HCEC 1CT (cell line): ENCODE measurements at places on chromosomes 5 and 9.

DNA sequence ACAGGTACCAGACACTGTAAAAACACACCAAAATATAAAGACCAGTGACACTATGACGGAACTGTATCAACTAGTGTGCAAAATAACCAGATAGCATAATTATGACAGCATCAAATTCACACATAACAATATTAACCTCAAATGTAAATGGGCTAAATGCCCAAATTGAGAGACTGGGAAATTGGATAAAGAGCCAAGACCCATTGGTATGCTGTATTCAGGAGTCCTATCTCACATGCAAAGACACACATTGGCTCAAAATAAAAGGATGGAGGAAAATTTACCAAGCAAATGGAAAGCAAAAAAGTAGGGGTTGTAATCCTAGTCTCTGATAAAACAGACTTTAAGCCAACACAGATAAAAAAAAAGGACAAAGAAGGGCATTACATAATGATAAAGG lies 416.3 kb upstream of the ZNF608 start:
- no peak for DNase-seq

GRCh38 chr5:74579215-74579614 lies 61.3 kb downstream of the ENC1 start:
- no peak for DNase-seq

- DNase-seq = no peak
These were observed 73.9 kb downstream of the PIK3R1 start for GRCh38 chr5:68289498-68289897.

- DNase-seq = peak; percentile 80
These were observed 240.3 kb upstream of the NREP start for GRCh38 chr5:111997308-111997707.

- no peak for DNase-seq
These were observed 260.8 kb upstream of the TNC start for GRCh38 chr9:115378758-115379157.

- no peak for DNase-seq
These were observed 343.1 kb downstream of the BRINP1 start for GRCh38 chr9:119026120-119026519.

- no peak for DNase-seq
These were observed 312.4 kb downstream of the DOCK8 start for GRCh38 chr9:526904-527591.

GRCh38 chr9:113542006-113542405 lies 78.5 kb downstream of the RGS3 start:
- DNase-seq = no peak

DNA sequence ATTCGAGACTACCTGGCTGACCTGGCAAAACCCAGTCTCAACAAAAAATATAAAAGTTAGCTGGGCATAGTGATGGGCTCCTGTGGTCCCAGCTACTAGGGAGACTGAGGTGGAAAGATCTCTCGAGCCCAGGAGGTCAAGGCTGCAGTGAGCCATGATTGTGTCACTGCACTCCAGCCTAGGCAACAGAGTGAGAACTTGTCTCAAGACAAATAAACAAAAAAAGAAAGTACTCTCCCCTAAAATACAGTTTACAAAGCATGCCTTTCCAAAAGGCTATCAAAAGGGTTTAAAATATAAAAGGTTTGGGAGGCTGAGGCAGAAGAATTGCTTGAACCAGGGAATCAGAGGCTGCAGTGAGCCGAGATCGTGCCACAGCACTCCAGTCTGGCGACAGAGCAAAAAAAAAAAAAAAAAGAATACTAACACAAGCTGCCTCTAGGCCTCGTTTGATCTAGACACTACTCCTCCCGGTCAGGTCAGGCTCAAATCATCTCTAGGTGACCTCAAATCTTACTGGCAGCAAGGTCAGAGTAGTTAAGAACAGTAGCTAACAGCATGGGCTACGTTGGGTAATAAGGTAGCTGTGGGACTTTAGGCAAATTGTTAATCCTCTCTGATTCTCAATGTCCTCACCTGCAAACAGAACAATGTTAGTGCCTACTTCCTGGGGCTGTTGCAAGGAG lies 9.3 kb downstream of the NAIF1 start:
- no peak for DNase-seq

DNA sequence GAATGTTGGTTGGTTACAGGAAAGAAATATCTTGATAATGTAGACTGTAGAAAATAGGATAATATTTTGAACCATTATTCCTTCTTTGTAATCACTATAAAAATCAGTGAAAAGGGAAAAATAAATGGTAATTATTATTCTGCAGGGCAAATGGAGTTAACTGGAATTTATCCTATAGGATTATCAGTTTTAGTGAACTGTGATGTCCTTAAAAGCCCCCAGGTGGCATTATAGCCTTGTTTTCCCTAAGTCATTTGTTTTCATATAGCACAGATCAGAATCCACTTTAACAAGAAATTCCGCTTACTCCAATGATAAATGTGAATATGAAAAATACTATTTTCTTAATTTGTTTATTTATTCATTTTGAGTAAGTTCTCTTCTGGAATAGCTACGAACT lies 26.2 kb upstream of the WDR41 start:
- peak; percentile 11 for DNase-seq

DNA sequence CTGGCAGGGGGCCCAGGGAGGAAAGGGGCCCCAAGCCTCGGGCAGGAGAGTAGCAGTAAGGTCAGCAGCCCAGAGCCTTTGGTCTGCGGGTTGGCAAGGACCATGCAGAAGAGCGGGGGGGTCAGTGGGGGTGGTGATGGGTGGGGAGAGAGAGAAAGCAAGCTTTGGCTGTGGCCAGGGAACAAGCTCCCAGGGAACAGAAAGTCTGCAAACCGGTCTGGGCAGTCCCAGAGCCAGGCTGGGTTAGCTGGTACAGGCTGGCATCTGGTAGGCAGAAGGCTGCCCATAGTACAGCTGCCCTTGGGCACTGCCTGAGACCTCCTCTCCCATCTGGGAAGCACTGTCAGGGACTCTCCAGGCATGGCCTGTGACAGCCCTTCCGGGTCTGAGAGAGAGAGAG lies 10.5 kb upstream of the EPB41L4B start:
- DNase-seq = no peak

GRCh38 chr5:135448071-135448739 lies 1.1 kb upstream of the DCANP1 start:
- DNase-seq = no peak

GRCh38 chr5:150350524-150351344 lies 6.8 kb upstream of the TCOF1 start:
- peak; percentile 69 for DNase-seq

GRCh38 chr5:106408570-106408969 lies 1262.2 kb downstream of the EFNA5 start:
- no peak for DNase-seq

DNA sequence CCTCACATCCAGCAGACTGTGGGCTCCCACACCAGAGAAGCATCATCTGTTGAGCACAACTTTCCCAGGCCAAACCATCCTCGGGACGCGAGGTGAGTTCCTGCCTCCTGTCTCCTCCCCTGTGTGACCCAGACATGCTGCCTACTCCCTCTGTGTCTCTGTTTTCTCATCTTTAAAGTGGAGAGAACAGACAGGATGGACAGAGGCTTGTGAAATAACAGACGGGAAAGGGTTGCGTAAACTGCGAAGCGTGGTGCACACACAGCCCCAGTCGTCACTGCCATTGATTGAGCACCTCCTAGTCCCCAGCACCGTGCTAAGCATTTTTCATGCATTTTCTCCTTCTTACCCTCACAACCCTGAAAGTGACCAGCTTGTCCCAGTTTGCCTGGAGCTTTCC lies 52.1 kb upstream of the LMX1B start:
- DNase-seq = no peak

- no peak for DNase-seq
These were observed 75.9 kb downstream of the DAP start for GRCh38 chr5:10685115-10685521.

DNA sequence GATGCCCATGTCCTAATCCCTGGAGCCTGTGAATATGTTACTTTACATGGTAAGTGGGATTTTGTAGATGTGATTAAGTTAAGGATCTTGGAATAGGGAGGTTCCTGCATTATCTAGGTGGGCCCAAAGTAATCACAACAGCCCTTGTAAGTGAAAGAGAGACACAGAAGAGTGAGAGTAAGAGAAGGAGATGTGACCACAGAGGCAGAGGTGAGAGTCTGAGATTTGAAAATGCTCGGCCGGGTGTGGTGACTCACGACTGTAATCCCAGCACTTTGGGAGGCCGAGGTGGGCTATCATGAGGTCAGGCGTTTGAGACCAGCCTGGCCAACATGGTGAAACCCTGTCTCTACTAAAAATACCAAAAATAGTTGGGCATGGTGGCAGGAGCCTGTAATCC lies 2.6 kb upstream of the HINT1 start:
- DNase-seq = no peak

GRCh38 chr9:131667576-131667975 lies 72.3 kb downstream of the RAPGEF1 start:
- DNase-seq = no peak

- no peak for DNase-seq
These were observed 168.6 kb downstream of the MPDZ start for GRCh38 chr9:13110766-13111417.

DNA sequence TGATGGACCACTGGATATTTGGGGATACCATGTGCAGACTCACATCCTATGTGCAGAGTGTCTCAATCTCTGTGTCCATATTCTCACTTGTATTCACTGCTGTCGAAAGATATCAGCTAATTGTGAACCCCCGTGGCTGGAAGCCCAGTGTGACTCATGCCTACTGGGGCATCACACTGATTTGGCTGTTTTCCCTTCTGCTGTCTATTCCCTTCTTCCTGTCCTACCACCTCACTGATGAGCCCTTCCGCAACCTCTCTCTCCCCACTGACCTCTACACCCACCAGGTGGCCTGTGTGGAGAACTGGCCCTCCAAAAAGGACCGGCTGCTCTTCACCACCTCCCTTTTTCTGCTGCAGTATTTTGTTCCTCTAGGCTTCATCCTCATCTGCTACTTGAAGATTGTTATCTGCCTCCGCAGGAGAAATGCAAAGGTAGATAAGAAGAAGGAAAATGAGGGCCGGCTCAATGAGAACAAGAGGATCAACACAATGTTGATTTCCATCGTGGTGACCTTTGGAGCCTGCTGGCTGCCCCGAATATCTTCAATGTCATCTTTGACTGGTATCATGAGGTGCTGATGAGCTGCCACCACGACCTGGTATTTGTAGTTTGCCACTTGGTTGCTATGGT lies 54.5 kb upstream of the HNRNPA0 start:
- DNase-seq = no peak

DNA sequence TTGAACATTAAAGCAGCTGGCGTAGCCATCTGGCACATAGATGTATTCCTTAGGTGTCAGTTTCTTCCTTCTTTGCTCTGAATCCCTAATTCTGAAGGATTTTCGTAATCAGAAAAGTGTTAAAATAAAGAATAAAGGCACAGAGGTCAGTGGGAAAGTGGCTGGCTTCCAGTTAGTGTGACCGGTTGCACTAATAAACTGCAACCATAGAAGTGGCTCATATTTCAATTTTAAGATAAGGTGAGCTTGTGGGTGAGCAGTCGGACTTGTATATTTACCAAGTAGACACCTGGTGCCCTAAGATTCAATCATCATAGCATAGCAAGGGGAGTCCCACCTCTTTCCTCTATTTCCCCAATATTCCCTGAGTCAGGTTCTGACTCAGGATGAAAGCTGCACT lies 459.6 kb downstream of the ACTL7B start:
- DNase-seq = no peak

- DNase-seq = no peak
These were observed 38.3 kb downstream of the PTGES start for GRCh38 chr9:129714511-129715061.

DNA sequence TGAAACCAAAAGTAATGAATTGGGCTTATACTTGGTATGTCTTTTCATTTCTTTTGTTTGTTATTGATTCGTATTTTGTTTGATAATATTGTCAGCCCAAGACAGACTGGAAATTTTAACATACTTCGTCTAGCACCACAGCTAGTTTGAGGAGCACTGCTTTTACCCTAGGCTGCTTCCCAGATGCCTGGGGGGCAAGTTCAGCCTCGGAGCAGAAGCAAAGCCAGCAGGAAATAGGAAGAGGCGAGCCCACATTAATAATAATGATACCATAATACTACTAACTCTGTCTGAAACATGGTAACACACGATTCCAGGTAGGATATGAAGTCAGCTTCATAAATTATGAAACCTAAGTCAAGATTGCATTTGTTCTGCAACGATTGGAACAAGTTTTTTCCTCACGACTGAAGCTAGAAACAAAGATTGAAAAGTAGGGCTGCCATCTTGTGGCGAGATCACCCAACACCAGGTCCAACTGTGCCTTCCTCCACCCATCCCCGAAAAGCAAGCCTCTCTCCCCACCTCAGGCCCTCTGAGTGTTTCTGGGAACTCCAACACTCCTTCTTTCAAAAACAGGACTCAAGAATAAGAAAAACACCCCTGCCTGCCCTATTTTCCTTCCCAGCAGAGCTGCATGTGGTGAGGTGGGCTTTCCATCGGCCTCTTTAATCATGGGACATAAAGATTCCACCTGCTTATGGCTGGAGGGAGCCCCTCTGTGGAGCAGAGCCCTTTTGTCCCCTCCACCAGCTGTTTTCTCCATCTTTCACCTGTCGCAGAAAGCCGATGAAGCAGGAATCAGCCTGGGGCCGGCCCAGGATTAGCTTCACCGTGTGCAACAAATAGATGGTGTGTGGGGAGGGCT lies 236.4 kb downstream of the CAAP1 start:
- peak; percentile 2 for DNase-seq

GRCh38 chr5:108144332-108144731 lies 237.6 kb downstream of the FBXL17 start:
- DNase-seq = no peak

- no peak for DNase-seq
These were observed 536 bp downstream of the SLC27A4 start for GRCh38 chr9:128340691-128341434.

GRCh38 chr5:11357928-11358327 lies 546.3 kb downstream of the CTNND2 start:
- no peak for DNase-seq

- no peak for DNase-seq
These were observed 140.8 kb downstream of the SMARCA2 start for GRCh38 chr9:2155966-2156365.

GRCh38 chr5:179852993-179853547 lies 5.5 kb downstream of the MRNIP start:
- no peak for DNase-seq

GRCh38 chr5:8919096-8919495 lies 626.8 kb downstream of the SEMA5A start:
- DNase-seq = no peak

DNA sequence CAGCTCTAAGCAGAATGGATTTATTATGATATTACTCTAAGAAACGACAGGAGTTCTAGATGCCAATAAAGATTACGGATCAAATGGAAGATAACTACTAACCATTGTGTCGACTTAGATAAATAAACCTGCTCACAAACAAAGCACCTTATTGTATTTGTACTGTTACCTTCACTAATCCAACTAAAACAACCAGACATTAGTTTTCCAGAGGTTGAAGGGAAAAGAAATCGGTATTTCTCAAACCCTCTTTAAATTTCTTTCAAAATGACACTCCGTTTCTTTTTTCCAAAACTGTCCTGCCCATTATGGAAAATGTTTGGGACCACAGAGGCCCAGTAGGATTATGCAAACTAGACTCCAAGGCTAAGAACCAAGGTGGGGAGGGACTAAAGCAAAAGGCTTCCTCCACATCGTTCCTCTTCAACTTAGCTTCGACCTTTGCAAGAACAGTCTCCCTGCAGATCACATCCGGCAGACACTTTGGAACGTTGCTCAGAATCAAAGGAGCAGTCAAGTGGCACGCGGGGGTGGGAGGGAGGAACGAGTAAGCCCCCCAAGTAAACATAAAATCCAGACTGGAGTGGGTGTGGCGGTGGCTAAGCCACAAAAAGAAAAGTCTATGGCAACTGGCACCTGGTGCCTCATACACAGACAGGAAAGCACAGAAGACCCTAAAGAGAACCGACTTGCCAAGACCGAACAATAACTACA lies 2.7 kb downstream of the MLLT3 start:
- no peak for DNase-seq
